Stimulated activated CD4-positive, alpha-beta T cell treated with anti-CD3 and anti-CD28 coated beads, Interleukin-2, amount 100 ng/mL, for 24 hours (primary cell): ENCODE measurements at places on chromosomes 6 and 20.

- no peak for DNase-seq
Measured at GRCh38 chr6:56448046-56448445, 194.6 kb downstream of the DST start.

DNA sequence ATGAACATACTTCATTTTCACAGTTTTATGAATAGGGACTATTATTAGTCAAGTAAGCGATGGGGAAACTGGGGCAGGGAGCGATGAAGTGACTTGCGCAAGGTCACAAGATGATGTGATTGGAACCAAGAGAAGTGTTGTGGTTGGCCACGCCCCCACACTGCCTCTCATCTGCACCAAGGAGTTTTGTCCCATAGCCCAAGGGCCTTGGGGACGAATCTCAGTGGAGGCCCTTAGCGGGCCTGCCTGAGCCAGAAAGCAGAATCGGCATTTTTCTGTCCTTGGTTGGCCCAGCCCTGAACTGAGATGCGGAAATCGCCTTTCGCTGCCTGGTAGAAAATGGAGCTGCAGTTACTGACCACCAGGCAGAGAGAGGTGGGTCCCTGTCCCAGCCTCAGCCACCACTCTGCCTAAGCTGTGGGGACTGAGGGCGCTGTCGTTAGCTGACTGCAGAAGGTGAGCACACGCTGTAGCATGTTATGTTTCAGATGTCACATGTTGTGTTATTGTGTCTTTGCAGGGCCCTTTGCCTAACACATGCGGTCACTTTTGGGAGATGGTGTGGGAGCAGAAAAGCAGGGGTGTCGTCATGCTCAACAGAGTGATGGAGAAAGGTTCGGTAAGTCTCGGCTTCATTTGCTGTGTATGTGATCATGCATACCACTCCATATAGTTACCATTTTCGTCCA lies 57.8 kb downstream of the PTPN1 start:
- peak; percentile 47 for DNase-seq

GRCh38 chr20:47354464-47354713 lies 2.1 kb downstream of the ZMYND8 start:
- DNase-seq, result no peak

DNA sequence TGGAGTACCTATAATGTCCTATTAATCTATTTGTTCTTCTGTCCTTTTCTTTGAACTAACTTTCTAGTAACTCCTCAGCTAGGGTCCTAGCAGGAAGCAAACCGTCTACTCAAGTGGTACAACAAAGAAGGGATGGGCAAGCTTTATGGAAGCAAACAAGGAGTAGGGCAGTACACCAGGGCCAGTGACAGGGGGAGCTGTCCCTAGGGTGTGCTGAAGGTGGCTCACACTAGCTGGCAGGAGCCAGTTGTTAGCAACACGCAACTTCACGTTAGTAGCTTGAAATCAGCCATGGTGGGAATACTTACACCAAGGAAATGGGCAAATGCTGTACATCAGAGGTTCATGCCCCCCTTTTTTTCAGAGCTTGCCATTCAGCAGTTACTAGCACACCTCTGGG lies 74.0 kb upstream of the EYA2 start:
- no peak for DNase-seq

DNA sequence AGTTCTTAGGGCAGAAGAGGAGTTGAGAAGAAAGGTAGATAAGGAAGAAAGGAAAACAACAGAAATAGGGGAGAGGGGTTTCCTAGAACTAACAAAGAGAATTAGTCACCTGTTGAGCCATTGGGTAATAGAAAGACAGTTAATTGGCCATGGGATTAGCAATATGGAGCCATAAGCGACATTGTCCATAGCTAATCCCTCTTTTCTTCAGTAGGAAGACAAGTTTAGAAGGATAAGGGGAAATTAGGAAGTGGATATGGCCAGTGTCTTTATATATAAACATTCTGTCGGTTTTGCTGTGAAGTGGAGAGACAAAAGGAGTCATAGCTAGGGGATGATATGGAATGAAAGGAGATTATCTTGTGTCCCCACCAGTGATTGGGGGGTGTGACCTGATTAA lies 43.9 kb upstream of the COL10A1 start:
- no peak for DNase-seq

- DNase-seq, result no peak
Measured at GRCh38 chr6:97864366-97864765, 581.4 kb upstream of the MMS22L start.

DNA sequence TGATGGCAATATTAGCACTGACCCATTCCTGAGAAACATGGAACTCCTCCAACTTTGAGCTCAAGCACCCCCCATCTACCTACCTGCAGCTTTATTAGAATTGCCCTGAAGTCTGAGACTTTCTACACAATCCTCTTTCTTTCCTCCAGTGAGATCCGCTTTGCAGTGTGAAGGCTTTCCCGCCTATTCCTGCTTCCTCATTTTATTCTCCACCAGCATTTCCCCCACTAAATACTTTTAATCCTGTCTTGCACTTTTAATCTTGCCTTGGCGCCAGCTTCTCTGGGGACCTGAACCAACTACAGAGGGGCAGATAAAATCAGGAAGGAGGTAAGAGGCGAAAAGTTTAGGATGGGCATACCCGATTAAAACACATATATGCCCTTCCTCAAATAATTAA lies 178.1 kb upstream of the PRDM1 start:
- no peak for DNase-seq

DNA sequence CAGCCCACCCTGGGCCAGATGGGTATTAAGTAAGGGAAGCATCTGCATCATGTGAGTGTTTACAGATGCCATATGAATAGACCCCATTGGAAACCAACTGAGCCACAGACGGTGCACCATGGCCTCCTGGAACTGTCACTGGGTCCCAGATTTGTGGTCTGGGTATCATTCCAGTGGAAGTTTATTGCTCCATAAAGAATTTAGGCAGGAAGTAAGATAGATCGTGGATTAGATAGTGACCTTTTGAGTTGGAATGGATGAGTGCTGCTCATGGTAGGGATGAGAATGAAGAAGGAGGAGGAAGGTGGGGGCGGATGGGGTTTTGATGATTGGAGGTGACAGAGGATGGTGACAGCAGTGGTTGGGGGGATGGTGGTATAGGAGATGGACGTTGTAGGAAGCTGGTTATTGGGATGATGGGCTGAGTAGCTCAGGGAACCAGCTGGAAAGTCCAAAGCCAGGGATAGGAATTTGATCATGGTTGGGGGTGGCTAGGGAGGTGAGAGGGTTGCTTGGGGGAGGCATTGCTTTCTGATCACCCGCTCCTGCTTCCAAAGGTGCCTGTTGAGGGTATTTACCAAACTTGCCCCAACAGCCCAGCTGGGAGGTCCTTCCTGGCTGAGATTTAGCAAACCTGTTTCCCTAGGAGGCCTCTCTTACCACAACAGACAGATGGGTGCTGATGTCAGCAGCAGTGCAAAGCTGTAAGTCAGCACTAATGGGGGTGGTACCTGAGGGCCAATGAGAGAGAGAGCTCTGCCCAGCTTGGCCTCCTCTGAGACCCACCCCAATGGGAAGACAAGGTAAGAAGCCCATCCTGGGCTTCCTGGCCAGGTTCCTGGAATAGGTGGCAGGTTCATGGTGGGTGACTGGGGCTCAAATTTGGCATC lies 78.0 kb downstream of the VEGFA start:
- DNase-seq, result no peak

DNA sequence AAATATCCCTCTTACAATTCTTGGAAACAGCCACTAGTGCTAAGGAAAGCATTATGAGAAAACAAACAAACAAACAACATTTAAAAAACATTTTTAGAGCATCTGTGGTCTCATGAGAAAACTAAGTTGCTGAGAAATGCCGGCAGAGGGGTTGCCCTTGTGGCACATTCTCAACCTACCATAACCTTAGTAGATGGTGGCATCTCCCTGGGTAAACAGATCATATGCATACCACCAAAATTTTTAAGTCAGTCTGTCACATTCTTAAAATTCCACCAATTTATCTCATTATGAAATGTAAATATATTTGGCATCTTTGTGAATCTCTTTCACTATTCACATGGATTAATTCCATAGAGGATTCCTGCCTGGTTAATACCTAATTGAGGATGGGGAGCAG lies 575.7 kb upstream of the MARCKS start:
- DNase-seq, result no peak

- no peak for DNase-seq
Measured at GRCh38 chr20:15564981-15565380, 1008.3 kb downstream of the KIF16B start.

GRCh38 chr6:157158897-157159296 lies 164.4 kb downstream of the TMEM242 start:
- no peak for DNase-seq

DNA sequence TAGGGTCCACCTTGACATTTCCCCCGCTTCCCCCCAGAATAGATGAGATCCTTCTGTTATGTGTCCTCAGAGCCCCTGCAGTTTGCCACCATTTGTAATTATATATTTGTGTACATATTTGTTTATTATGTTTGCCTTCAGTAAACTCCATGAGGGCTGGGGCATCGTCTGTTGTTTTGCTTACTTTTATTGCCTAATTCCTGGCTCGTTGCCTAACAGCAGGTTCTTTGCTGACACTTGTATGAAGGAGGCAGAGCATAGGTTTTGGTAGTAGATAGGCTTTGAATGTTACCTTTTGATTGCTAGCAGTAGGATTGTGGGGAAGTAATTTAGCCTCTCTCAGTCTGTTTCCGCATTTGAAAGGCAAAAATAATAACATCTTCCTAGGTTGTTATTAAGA lies 9.9 kb downstream of the MAP3K4 start:
- DNase-seq, result no peak

DNA sequence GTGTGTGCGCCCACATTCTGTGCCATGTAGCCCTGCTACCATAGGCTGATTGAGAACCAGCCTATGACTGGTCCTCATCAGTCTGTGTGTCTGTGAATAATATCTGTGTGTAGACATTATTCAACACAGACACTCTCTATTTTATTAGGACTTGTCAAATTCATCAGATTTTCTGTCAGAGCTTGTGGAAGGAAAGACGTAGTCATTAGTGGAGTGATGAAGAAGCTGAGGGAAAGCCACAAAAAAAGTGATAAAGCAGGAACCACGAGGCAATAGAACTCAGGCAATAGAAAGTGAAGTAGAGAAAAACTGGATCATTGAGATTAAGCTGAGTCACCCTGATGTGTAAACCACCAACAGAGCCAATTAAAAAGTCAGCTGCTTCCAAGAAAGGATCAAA lies 122.2 kb upstream of the MARCKS start:
- DNase-seq, result no peak

DNA sequence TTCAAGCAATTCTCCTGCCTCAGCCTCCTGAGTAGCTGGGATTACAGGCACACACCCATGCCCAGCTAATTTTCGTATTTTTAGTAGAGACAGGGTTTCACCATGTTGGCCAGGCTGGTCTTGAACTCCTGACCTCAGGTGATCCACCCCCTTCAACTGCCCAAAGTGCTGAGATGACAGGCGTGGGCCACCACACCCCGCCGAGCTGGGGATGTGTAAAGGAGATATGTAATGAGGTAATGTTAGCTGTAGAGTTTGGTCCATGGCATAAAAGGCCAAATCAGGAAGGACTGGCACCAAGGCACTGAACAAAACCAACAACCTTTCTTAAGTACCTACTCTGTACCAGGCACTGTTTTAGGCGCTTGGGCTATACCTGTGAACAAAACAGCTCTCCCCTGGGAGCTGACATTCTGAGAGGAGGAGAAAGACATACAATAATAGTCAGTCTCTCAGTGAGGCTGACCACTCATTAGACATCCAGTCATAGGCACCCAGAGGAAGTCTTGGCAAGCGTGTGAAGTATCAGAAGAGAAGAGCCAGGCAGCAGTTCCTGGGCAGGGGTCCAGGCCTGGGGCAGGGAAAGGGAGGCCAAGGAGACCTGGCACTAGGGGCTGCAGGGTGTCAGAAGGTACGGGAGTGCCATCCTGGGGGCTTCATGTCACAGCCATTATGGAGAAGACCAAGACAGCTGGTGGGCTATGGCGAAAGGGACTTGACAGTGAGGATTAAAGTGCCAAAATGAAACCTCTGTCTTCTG lies 164.8 kb upstream of the DTNBP1 start:
- DNase-seq, result no peak

- DNase-seq, result no peak
Measured at GRCh38 chr6:135018052-135018451, 36.6 kb downstream of the HBS1L start.

DNA sequence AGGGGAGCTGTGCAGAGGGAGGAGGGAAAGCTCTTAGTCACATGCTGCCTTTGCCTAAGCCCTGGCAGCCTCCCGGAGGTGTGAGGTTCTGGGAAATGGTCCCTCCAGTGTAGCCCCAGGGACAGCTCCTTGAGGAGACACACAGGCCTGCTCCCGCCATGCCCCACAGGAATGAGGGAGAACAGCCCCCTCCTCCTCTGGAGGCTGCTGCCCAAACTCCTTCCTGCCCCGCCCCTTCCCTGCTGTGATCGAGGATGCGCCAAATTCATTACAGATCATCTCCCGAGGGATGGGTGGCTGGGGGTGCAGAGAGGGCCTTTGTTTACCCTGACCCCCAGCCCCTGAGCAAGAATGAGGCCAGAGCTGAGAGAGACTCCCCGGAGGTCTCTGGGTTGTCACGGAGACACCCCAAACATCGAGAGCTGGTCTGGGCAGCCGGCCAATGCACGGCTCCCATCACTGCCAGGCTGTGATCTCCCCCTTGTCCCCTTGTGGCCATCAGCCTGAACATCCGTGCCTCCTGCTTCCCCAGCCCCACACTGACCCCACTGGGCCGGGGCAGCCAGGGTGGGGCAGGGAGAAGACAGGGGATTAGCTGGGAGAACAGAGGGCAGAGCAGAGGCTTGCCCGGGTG lies 8.4 kb downstream of the CYP21A2 start:
- no peak for DNase-seq

DNA sequence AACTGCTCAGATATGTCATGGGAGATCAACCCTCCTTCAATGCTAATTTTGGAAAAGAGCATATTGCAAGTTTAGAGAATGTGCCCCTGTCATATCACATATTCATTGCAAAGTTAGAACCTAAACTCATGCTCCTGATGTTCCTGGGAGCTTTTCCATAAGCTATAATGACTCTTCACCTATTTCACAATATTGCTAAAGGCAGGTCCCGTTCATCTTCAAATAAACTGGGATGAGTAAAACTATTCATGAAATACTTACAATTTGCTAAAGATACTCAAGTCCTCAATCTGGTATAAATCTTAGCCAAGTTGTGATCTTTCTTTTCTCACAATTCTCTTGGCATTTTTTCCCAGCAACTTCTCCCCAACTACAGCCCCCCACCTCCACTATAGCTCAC lies 121.7 kb upstream of the TNFAIP3 start:
- no peak for DNase-seq
